ENCODE measurements at places on chromosomes 13 and 19.

DNA sequence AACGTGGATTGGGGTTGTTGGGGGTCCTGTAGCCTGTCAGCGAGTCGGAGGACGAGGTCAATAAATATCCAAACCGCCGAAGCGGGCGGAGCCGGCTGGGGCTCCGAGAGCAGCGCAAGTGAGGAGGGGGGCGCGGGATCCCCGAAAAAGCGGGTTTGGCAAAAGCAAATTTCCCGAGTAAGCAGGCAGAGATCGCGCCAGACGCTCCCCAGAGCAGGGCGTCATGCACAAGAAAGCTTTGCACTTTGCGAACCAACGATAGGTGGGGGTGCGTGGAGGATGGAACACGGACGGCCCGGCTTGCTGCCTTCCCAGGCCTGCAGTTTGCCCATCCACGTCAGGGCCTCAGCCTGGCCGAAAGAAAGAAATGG, 754 bp upstream of the SIX5 start:
- peak; percentile 32 for DNase-seq

- DNase-seq, result no peak
These were observed 283.8 kb downstream of the DCT start for GRCh38 chr13:94195715-94196114.

GRCh38 chr13:109819874-109820273, 33.5 kb upstream of the IRS2 start:
- DNase-seq, result no peak

DNA sequence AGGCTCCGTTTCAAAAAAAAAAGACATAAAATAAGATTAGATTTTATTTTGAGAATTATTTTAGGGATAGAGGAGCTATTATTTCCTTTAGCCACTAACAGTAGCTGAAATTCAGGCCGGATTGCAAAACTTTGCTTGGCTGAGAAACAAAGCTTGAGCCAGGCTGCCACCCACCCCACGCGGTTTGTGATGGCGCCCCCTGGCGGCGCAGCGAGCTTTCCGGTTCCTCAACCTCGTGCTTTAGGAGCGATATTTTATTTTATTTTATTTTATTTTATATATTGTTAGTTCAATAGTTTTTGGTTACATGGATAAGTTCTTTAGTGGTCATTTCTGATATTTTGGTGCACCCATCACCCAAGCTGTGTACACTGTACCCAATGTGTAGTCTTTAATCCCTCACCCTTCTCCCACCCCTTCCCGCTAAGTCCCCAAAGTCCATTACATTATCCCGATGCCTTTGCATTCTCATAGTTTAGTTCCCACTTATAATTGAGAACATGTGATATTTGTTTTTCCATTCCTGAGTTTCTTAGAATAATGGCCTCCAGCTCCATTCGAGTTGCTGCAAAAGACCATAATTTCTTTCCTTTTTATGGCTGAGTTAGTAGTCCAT, 19.8 kb upstream of the CEACAM4 start:
- peak; percentile 33 for DNase-seq

GRCh38 chr19:34145741-34146202, 26.5 kb upstream of the LSM14A start:
- peak; percentile 71 for DNase-seq

GRCh38 chr13:108120302-108120701, 95.0 kb downstream of the LIG4 start:
- DNase-seq, result no peak

DNA sequence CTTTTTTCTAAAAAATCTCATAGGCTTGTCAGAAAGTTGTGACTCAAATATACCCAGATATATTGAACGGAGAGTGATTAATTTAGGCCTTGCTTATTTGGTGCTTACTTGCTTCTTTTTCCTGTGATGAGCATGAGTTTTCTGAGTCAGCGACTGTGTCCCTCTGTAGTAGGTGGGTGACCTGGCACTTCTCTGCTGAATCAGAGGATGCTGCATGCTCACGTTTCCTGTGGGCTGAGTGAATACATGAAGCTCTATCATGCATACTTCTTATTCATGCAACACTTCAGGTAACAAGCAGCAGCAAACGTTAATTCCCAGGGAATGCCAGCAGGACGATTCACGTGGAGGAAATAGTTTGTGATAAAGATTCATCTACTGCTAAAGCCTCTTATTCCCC, 245.0 kb downstream of the KLF5 start:
- DNase-seq, result peak; percentile 78
